SW 1271 (cell line): ENCODE measurements at places on chromosomes 5 and 9.
A peak's percentile ranks its signal among the peaks of the same experiment; 100 is the strongest.

- DNase-seq, result no peak
Measured at GRCh38 chr5:110951373-110951791, 120.1 kb upstream of the TSLP start.

DNA sequence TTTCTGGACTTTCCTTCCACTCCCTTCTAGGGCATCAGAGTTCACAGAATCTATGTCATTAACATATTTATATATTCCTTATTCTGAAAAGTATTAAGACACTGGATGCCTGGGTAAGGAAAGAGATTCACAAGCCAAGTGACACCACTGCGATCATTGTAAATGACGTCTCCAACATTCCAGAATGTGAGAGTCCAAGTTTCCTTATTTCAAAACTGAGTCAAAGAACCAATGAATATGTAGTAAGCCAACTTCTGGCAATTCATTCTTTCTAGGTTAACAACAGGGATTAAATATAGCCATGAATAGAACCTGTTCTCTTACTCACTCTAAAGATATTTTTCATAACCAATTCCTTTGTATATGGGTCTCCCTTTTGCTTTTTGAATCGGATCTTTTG is 18.1 kb downstream of the RAI14 start:
- no peak for DNase-seq

- DNase-seq, result no peak
Measured at GRCh38 chr5:74465724-74466123, 174.8 kb downstream of the ENC1 start.

DNA sequence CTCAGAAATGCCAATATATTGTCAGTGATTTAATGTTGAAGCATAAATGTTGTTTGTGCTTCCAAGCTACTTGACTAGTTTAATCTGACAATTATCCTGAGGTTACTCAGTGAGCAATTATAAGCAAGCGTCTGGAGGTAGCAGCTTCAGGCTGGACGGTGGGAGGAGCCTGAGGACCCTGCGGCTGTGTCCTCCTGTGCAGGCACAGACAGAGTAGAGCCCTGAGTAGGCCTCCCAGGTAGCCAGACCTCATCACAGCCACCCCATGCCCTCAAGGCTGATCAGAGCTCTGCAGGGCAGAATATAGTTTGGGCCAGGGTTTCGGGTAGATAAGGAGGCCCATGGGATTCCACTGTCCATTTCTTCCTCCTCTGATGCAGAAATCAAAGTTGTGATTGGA is 153.6 kb downstream of the DRD1 start:
- no peak for DNase-seq

- DNase-seq, result no peak
Measured at GRCh38 chr9:110541950-110542349, 37.6 kb downstream of the SVEP1 start.

DNA sequence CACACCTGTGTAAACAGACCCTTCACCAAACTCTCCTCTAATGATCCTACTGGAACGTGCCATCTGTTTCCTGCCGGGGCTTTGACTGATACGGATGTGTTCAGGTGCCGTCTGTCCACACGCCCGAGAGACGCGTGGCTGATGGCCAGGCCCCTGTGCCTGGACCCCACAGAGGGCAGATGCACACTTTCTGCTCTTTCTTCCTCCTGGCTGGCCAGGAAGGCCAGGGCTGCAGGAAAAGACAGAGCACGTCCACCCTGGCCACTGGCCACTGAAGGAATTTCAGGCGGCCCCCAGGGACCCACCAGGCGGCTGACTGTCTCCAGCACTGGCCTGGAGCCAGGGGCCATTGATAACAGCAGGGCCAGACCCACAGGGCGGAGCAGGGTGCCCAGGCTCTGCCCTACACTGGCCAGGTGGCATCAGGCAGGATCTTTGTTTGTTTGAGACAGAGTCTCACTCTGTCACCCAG is 3.6 kb upstream of the ENG start:
- no peak for DNase-seq

DNA sequence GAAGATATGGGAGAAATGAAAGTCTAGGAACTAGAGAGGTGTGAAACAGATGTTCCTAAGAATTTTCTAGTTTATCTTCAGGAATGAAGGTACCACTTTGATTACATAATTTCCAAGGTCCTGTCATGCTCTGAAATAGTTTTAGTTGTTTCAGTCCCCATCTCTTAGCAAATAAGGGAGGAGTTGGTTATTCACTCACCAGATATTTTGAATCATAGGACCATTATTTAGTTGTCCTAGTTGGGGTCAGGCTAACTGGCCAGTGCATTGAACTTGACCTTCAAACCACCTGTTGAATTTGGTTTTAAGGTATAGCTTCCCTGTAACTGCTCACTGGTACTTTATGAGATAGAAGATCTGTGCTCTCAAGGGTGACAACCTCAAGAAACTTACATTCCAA is 53.9 kb upstream of the TNFAIP8 start:
- DNase-seq, result no peak

GRCh38 chr5:43019614-43020398 is 20.3 kb downstream of the ANXA2R start:
- DNase-seq, result peak; percentile 79

DNA sequence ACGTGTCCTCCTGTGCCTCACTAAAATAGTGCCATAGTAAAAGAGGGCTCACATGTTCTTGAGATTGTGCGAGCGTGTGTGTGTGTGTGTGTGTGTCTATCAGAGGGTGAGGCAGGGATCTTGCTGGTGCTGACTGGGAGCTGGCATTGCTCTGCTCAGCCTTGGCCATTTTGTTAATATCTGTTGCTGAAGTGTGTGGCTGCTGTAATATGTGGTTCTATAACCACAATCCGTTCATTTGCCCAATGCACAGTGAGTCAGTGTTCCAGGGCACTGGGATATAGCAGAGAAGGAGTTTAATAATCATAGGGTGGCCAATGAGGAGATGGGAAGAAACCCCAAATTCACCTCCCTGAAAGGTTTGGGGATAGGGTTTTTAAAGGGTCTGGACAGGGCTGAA is 61.3 kb downstream of the RASGRF2 start:
- no peak for DNase-seq

DNA sequence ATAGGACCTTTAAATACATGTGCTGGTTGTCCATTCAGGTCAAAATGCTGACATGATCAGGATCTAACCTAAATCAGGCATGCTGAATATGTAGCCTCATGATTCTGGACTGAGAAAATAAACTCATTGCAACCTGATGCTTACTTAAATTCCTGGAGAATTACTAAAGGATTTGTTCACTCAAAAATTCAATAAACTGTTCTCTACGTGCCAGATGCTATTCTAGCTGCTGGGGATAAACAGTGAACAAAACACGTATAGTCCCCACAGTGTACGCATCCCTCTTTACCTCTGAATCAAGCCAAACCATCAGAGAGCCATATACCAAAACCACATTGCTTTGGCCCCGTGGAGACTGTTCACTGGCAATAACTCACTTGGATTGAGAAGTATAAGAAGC is 6.1 kb downstream of the SCAI start:
- DNase-seq, result no peak
